Activated CD4-positive, alpha-beta T cell treated with anti-CD3 and anti-CD28 coated beads, Interleukin-2, amount 10 ng/mL, durations not matched to agents 24 days and 14 days (primary cell): ENCODE measurements at places on chromosomes 16 and 17. TPM values are rescaled to one million over a fixed set of nuclear protein-coding genes. Genes with fewer than 3 reads are reported as not detected.

DNA sequence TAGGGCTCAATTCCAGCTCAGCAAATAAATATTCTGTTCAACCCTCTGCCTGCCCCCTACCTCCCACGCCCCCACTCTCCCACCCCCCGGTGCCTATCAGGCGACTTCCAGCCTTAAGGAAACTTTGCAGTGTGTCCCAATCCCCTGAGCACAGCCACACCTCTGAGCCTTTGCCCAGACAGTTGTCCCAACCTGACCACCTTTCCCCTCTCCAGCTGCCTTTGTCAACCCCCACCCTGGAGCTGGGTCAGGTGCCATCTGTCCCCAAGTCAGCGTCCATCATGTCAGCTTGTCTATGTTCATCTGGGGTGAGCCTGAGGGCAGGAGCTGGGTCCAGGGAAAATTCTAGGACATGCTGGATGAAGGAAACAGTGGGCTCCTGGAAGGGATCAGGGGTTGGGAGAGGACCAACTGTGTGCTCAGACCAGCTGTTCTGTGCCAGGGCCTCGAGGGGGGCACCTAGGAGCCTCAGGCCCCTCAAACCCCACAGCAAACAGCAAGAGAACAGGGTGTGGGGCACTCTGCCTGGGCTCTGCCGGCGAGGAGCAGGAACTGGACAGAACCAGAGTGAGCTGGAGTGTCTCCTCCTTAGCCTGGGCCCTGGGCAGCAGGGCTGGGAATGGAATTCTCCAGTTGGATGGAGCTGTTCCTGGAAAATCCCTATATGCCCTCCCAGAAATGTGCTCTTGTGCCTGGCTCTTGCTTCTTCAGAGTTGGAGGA lies 17.8 kb downstream of the CDH16 start:
- H3K27me3 ChIP-seq, result no peaks in the 10 kb centered on the region
- H3K4me3 ChIP-seq, result no peak overlapping the region
- DNase-seq, result no peak
- H3K27ac ChIP-seq, result no peak overlapping the region
- no peaks in the 10 kb centered on the region for H3K36me3 ChIP-seq
- peaks cover 2% of the 10 kb centered on the region for H3K4me1 ChIP-seq

GRCh38 chr16:28623172-28623711 lies 13.4 kb upstream of the SULT1A1 start:
- peaks cover 13% of the 10 kb centered on the region for H3K27me3 ChIP-seq
- peak overlapping the region; percentile 86 for H3K4me3 ChIP-seq
- peaks cover 6% of the 10 kb centered on the region for H3K36me3 ChIP-seq
- peak overlapping the region; percentile 71 for H3K27ac ChIP-seq
- DNase-seq, result peak; percentile 88
- peaks cover 10% of the 10 kb centered on the region for H3K4me1 ChIP-seq

DNA sequence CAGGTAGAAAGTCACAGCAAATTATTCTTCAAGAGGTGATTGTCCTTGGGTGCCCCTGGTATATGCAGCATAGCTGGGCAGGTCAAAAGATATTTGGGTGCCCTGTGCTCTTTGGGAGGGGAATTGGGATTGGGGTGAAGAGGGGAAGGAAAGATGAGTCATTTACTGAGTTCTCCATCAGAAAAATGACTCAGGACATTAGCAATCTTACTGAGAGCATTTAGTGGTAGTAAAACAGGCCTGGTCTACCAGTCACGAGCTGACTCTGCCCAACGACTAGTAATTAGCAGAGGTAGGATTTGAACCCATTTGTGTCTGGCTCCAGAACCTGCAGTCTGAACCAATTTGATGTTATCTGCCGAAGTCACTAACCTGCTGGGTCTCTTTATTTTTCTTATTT lies 6.0 kb upstream of the GRIN2A start:
- H3K27ac ChIP-seq, result no peak overlapping the region
- H3K27me3 ChIP-seq, result peaks cover 18% of the 10 kb centered on the region
- H3K36me3 ChIP-seq, result no peaks in the 10 kb centered on the region
- H3K4me1 ChIP-seq, result peaks cover 2% of the 10 kb centered on the region

DNA sequence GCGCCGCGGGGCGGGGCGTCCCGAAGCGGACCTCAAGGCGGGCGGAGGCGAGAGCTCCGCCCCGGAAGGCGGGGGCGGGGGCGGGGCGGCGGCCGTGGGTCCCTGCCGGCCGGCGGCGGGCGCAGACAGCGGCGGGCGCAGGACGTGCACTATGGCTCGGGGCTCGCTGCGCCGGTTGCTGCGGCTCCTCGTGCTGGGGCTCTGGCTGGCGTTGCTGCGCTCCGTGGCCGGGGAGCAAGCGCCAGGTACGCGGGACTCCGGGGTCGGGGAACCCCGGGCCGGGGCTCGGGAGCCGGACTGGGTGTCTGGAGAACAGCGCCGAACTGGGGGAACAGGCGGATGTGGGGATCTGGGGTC lies at the start of gene TNFRSF12A:
Gene TNFRSF12A (plus strand): TSS at position 122 of the 357 bp plus-strand sequence. CDS start 30 bp downstream, at position 152.
- peaks cover 3% of the 10 kb centered on the region for H3K36me3 ChIP-seq
- peaks cover 13% of the 10 kb centered on the region for H3K27me3 ChIP-seq
- peak within 1 kb of the TSS; percentile 83 for H3K4me3 ChIP-seq
- peaks cover 37% of the 10 kb centered on the region for H3K4me1 ChIP-seq
- H3K27ac ChIP-seq, result peak within 1 kb of the TSS; percentile 95

DNA sequence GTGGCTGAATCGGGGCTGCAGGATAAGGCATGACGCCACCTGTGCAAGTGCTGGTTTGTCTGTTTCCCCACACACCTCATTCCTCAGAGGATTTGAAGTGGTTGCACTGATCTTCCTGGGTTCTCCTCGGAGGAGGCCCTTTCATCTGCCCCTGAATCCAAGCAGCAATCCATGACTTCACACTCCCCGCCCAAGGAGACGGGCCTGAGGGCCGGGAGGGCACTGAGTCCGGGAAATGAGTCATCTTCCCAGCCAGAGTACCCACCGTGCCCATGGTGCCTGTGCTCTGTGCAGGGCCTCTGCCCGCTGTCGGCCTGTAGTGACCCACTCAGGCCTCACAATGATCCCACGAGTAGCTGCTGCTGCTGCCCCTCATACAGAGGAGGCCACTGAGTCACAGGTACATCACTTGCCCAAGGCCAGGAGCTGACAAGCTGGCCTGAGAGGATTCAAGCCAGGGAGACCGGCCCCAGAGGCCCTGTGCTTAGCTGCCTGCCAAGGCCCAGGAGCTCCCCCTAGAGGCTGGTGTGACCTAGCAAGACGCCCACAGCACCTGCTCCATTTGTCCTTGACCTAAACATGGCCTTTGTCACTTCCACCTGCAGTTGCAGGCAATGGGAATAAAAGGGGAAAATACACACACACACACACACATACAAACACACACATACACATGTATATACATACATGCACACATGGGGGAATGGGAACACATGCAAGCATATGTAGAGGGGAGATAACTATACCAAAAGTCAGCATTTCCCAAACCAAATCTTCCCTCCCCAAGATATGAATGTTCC lies 240.0 kb downstream of the C16orf95 start:
- H3K36me3 ChIP-seq, result peaks cover 2% of the 10 kb centered on the region
- no peak overlapping the region for H3K4me3 ChIP-seq
- H3K4me1 ChIP-seq, result no peaks in the 10 kb centered on the region
- H3K27me3 ChIP-seq, result no peaks in the 10 kb centered on the region

GRCh38 chr16:51255349-51255972 lies 104.4 kb upstream of the SALL1 start:
- H3K27me3 ChIP-seq, result no peaks in the 10 kb centered on the region
- H3K4me1 ChIP-seq, result no peaks in the 10 kb centered on the region
- no peak overlapping the region for H3K27ac ChIP-seq
- H3K4me3 ChIP-seq, result no peak overlapping the region

DNA sequence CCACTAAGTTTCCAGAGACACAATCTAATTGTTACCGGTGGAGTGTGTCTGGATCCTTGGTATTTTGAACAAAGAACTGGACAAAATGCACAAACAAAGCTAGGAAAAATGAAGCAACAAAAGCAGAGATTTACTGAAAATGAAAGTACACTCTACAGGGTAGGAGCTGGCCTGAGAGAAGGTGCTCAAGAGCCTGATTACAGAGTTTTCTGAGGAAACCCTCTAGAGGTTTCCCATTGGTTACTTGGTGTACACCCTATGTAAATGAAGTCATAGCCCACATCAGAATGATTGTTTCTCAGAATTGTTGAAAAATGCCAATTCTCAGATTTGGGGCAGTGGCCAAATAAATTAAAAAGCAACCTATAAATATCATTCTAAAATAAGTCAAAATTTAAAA lies 436.4 kb downstream of the KCNJ18 start:
- no peak overlapping the region for H3K4me3 ChIP-seq
- H3K4me1 ChIP-seq, result no peaks in the 10 kb centered on the region
- H3K27ac ChIP-seq, result no peak overlapping the region
- H3K27me3 ChIP-seq, result no peaks in the 10 kb centered on the region
- no peaks in the 10 kb centered on the region for H3K36me3 ChIP-seq

GRCh38 chr17:50396261-50397110 lies 837 bp downstream of the LRRC59 start:
- peak overlapping the region; percentile 92 for H3K4me3 ChIP-seq
- H3K4me1 ChIP-seq, result peaks cover 31% of the 10 kb centered on the region
- H3K36me3 ChIP-seq, result peaks cover 36% of the 10 kb centered on the region
- peak; percentile 71 for DNase-seq
- peak overlapping the region; percentile 90 for H3K27ac ChIP-seq
- no peaks in the 10 kb centered on the region for H3K27me3 ChIP-seq

DNA sequence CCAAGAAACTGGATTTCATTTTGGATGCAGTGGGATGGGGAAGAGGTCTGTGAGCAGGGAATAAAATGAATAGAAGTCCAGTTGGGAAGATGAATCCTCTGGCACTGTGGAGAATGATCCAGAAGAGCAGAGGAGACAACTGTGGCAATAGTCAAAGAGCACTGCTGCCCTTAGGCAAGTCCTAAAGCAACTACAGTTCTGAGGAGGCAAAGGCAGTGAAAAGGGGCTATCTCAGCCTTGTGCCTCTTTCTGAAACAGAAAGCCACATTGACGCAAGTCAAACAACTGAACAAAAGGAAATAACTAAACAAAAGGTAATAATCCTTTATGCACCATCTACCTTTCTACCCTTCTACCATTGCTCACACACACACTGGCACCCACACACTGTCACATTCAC lies 238.0 kb upstream of the AXIN2 start:
- H3K4me3 ChIP-seq, result peak overlapping the region; percentile 21
- peaks cover 11% of the 10 kb centered on the region for H3K4me1 ChIP-seq
- peak overlapping the region; percentile 30 for H3K27ac ChIP-seq
- H3K27me3 ChIP-seq, result peaks cover 3% of the 10 kb centered on the region
- peaks cover 2% of the 10 kb centered on the region for H3K36me3 ChIP-seq

GRCh38 chr16:842061-842476 lies 41.5 kb upstream of the GNG13 start:
- no peaks in the 10 kb centered on the region for H3K27me3 ChIP-seq
- no peak for DNase-seq

DNA sequence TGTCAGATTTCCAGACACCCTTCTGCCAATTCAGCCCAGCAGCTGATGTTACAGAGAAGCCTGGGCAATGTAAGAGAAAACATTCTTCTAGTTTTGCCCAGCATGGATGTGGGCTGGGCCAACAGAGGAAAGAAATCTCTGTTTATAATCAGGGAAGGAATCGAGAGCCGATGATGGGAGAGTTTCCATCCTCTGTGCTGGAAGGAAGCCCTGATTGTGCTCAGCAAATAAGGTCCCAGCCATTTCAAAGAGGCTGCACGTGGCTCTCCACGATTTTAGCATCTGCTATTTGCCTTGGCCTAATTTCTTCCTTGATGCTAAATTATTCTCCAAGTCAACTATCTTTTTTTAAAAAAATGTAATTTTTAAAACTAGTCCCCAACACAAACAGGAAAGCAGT lies 70.0 kb downstream of the IRX6 start:
- no peak overlapping the region for H3K4me3 ChIP-seq
- no peaks in the 10 kb centered on the region for H3K36me3 ChIP-seq
- no peaks in the 10 kb centered on the region for H3K27me3 ChIP-seq
- H3K27ac ChIP-seq, result no peak overlapping the region
- H3K4me1 ChIP-seq, result no peaks in the 10 kb centered on the region
- DNase-seq, result no peak

GRCh38 chr17:63316100-63316499 lies 130.0 kb downstream of the CYB561 start:
- H3K36me3 ChIP-seq, result peaks cover 2% of the 10 kb centered on the region
- peaks cover 2% of the 10 kb centered on the region for H3K27me3 ChIP-seq
- no peak for DNase-seq
- H3K27ac ChIP-seq, result no peak overlapping the region
- H3K4me1 ChIP-seq, result peaks cover 3% of the 10 kb centered on the region
- H3K4me3 ChIP-seq, result no peak overlapping the region

GRCh38 chr17:3532859-3533142 lies 24.8 kb downstream of the TRPV3 start:
- H3K4me1 ChIP-seq, result peaks cover 6% of the 10 kb centered on the region
- no peak overlapping the region for H3K27ac ChIP-seq
- DNase-seq, result no peak

DNA sequence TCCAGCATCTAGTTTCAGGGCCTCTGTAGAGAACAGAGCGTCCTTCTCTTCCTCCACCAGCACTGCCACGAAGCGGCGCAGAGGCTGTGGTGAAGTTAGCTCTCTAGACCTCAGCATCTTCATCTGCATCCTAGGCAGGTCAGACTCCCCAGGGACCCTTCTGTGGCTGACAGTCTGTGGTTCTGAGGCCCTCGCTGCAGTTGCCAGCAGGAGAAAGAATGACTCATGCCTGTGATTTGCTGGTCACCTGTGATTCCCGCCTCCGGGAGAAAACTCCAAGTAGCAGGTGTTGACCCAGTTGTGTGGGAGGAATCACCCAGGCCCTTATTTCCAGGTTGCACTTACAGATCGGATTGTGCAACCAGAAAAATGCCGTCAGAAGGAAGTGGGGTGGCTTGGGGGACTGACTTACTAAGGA lies 117.3 kb upstream of the CACNG5 start:
- no peak overlapping the region for H3K4me3 ChIP-seq
- H3K27ac ChIP-seq, result no peak overlapping the region
- H3K27me3 ChIP-seq, result no peaks in the 10 kb centered on the region
- H3K36me3 ChIP-seq, result peaks cover 17% of the 10 kb centered on the region
- DNase-seq, result no peak
- H3K4me1 ChIP-seq, result peaks cover 19% of the 10 kb centered on the region

DNA sequence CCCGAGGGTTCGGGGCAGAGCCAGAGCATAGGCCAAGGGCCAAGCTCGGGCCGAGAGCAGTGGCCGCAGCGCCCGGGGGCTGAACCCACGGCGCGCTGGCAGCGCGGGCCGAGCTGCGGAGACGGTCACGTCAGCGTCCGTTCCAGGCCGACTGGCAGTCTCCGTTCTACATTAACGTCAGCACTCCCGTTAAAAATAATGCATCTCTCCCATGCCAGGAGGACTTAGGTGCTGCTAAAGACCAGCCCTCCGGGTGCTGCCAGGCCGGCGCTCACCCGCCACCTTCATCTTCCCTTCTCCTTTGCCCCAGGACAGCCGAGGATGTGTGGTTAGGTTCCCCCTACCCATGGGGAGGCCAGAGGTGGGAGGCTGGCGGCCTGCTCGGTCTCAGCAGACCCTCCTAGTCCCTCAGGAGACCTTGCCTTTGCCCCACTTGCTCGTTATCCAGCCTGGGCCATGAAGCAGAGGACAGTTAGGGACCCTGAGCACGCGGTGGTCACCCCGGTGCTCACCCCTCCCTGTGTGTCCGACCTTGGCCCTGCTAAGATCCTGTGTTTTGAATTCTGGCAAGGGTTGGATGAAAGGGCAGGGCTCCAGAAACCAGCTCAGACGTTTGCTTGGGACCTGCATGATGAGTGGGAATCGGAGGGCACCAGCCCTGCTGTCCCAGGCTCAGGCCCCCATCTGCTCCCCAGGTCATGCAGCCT lies 572 bp downstream of the MPG start:
- H3K27ac ChIP-seq, result peak overlapping the region; percentile 85
- peaks cover 18% of the 10 kb centered on the region for H3K36me3 ChIP-seq
- H3K27me3 ChIP-seq, result peaks cover 11% of the 10 kb centered on the region
- peak overlapping the region; percentile 93 for H3K4me3 ChIP-seq
- no peak for DNase-seq

GPRC5C gene
- total RNA-seq, result 0.42 and 0.54 TPM in 2 replicates

GSPT1 gene
- total RNA-seq, result 212 and 224 TPM in 2 replicates

PITPNM3 gene
- 0.66 and 0.77 TPM in 2 replicates for total RNA-seq

HP gene
- not detected in 2 replicates for total RNA-seq

ITFG1 gene
- total RNA-seq, result 26.1 and 28.5 TPM in 2 replicates

PRM3 gene
- not detected in 2 replicates for total RNA-seq

HOXB1 gene
- not detected in 2 replicates for total RNA-seq
